NCI-H2029 (cell line): ENCODE measurements at places on chromosomes 7 and 10.

GRCh38 chr10:51706225-51706624, 6.8 kb upstream of the CSTF2T start:
- DNase-seq = no peak

- DNase-seq = no peak
These were observed 274.8 kb downstream of the FGFR2 start for GRCh38 chr10:121323443-121323842.

DNA sequence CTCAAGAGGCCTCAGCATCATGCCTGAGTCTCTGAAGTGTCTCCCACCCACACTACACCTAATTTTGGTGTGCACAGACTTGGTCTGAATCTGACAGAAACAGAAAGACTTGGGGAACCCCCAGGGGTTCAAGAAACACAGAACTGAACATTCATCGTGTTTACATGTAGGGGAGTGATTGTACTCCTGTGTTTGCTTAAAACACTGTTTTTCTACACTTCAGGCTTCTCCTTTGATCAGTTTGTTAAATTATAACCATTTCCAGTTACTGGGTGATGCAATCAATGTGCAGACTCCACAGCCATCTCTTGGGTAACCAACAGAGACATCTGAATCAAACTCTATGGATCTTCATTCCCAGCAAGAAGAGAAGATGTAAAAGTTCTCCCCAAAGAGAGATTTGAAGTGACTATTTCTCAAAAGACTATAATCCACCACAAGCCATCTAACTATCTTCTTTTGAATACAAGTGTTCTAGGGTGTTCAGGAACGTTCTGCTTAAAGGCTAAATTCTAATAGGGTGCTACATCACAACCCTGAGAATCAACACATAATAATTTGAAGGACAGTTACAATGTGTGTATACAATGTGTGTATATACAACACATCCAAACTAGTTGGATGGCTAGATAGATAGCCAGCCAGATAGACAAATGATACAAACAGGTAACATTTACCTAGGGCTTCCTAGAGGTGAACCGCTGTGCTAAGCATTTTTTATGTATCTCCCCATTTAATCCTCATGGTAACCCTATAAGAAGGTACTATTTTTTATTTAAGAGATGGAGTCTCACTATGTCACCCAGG, 34.2 kb downstream of the DNAJC12 start:
- no peak for DNase-seq

DNA sequence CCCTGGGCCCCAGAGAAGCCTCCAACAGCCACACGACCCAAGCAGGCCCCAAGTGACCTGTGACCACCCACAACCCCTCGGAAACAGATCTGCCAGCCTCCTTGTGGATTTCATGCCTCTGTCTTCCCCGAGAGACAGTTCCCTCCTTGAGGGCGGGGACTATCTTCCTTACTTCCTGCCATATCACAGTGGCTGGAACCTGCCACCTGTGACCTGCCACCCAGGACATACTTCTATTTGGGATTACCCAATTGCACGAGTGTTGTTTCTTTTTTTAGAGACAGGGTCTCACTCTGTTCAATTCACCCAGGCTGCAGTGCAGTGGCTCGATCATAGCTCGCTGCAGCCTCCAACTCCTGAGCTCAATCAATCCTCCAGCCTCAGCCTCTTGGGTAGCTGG, 25.9 kb downstream of the TNRC18 start:
- no peak for DNase-seq

GRCh38 chr7:77320137-77320536, 96.0 kb downstream of the GSAP start:
- DNase-seq = no peak

DNA sequence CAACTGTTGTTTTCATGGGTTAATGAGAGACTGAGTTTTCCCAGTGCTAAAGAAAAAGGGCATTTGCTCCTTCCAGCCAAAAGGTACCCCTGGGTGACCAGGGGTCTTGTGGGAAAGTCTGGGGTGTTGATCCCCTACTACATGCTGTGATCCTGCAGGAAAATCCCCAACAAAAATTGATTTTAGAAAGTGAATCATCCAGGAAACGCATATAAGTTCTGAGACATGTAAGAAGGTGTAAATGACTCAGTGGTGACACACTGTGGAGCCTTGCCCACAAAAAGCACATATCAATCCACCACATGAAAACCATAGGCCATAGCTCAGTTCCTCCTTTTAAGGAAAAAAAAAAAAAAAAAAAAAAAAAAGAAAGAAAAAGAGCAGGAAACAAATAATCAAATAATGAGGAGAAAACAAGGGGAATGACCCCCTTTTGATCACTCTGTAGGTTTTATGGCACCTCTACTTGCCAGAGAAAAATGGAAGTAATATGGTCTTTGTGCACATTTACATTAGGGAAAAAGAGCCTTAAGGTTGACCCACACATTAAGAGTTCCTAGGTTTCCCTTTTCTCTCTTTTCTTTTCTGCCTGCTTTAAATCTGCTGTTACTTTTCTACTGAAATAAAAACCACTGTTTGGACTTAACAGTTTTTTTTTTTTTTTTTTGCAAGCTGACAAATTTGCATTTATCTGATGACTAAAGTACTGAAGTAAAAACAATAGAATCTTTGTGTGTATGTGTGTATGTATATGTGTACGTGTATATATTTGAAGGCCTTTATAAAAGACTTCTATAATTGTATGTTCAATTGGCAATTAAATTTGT, 386.0 kb downstream of the KIF20B start:
- no peak for DNase-seq

- no peak for DNase-seq
These were observed 30.3 kb upstream of the JAKMIP3 start for GRCh38 chr10:132035476-132035875.

DNA sequence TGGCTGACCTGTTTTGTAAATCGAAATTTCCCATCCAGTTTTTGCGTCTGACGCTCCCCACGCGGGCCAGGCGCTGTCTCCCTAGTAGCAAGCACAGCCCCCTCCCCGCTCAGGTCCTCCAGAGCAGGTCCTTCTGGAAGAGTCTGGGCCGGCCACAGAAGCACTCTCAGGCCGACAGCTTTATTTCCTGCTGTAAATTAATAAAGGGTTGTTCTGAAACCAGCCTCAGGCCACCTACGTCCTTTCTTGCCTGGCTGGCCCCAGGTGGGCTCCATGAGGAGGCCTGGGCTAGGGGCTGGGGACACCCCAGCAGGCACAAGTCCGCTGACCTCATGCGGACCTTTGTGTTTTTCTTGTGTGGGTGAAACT, 35.2 kb downstream of the CAMK2B start:
- no peak for DNase-seq

DNA sequence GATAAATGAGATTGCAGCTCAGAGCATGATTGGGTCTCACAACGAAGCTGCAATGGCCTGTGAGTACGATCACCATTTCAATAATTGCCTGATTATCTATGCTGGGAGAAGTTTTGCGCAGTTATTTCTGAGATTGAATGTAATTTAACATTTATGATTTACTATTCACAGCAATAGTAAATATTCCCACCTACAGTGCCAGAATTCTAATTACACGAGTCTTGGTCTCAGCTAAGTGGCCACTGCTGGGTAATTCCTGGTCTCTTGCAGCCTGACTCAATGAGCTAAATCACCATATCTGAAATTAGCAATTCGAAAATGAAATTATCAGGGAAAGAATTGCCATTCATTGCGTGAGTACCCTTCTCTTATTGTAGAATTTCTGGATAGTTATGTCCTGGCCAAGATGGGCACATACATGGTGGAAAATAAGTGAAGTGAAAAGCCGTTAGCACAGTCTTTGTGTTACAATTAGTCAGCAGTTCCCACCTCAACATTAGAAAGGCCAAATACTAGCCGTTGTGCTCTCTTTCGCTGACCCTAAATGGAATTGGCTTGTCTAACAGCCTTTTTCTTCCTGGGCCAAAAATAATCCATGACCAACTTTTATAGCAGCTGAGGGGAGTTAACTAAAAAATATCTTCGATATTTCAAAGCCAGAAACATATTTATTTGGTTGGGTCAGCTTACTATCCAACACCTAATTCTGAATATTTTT, 681.0 kb upstream of the C7orf33 start:
- no peak for DNase-seq
